ENCODE measurements at places on chromosomes 2 and 18.

GRCh38 chr2:135226961-135227360, 174.9 kb downstream of the RAB3GAP1 start:
- DNase-seq: no peak

- no peak for DNase-seq
Observed at GRCh38 chr2:119019521-119019920, 77.5 kb downstream of the MARCO start.

- no peak for DNase-seq
Observed at GRCh38 chr2:207088839-207089238, 76.9 kb downstream of the KLF7 start.

GRCh38 chr2:217261452-217261851, 401.6 kb upstream of the TNP1 start:
- DNase-seq: no peak

- no peak for DNase-seq
Observed at GRCh38 chr2:239961662-239962613, 63.2 kb downstream of the NDUFA10 start.

DNA sequence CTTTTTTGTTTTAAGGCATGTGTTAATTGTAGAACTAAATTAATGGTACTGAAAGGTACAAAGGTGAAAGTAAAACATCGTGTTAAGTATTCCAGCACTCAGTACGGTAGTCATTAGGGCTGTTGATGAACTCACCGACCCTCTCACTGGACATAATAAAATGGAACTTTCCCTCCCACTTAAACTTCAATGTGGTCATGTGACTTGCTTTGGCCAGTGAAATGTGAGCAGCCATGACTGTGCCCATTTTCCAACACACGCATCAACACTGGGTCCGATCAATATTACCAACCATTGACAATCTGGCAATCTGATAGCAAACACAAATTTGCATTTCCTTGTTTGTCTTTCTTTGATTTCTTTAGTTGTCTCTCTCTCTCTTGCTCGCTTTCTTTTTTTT, 125.1 kb downstream of the SPP2 start:
- no peak for DNase-seq

- no peak for DNase-seq
Observed at GRCh38 chr2:19706332-19706731, 195.5 kb downstream of the TTC32 start.

GRCh38 chr2:166238176-166238575, 110.4 kb upstream of the SCN1A start:
- no peak for DNase-seq

- DNase-seq: no peak
Observed at GRCh38 chr2:27925766-27926472, 35.4 kb downstream of the BABAM2 start.

DNA sequence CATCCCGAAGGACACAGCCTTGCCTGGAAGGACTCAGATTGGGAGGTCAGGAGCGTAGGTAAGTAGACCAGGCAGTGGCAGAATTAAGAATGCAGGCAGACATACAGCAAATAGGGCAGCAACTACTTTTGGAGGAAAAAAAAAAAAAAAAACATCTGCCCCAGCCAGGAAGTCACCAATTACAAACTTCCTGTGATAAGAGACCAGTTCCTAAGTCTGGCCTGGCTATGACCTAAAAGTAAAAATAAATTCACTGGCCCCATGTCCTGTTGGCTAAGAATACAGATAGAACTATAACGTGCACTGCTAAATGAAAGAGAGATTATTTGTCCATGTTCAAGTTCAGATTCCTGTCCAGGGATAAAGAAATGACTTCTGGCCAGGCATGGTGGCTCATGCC, 45.2 kb upstream of the NOSTRIN start:
- no peak for DNase-seq

DNA sequence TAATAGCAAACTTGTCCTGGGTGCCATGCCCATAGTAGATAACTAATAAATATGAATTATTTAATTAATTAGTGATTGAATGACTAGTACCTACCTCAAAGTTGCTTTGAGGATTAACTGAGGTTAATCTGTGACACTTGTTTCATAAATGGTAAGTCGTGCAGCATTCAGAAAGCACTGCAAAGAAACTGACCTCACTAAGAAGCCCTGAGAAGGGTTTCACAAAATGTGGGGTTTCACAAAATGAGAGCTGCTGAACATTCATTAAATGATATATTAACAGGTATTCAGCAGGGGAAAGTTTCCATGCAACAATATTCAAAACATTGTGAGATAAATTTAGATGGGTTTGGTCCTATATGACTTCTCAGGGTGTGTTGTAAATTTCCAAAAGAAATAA, 236.2 kb downstream of the OSR1 start:
- DNase-seq: no peak
